ENCODE measurements at places on chromosomes 3 and 15.
A peak's percentile ranks its signal among the peaks of the same experiment; 100 is the strongest.

GRCh38 chr3:151638555-151639417 is 94.9 kb upstream of the AADACL2 start:
- DNase-seq = no peak

DNA sequence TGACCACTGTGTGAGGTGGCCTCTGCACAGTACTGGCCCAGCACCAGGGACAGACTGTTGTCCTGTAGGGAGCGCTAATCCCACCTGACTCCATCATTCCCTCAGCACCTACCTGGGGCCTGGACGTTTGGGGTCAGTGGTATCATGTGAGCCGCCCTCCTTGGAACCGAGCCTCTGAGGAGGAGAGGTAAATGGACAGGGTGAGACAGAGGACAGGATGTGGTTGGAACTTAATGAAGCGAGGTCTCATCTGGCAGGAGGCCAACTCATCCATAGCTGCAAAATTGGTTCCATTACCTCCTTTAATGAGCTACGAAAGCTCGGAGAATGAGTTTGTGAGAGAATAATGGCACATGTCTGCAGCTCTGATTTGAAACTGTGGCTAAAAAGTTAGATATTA is 13.9 kb downstream of the MAPKAPK3 start:
- DNase-seq = no peak

DNA sequence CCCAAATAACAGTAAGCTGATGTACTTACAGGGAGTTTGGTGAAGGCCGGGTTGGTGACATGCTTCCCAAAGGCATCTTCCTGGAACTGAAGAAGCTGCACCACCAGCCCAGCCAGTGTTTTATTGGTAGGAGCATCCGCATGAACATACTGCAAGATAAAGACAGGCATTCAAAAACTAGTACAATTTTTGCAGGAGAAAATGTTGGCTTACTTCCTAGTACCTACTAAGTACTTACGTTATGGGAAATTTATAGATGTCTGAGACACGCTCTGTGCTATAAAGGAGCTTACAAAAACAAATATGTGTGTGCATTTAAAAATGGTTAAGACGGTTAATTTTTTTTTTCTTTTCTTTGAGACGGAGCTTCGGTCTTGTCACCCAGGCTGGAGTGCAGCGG is 8.9 kb downstream of the SMARCC1 start:
- DNase-seq = no peak

GRCh38 chr3:178172121-178172520 is 364.1 kb upstream of the KCNMB2 start:
- no peak for DNase-seq

DNA sequence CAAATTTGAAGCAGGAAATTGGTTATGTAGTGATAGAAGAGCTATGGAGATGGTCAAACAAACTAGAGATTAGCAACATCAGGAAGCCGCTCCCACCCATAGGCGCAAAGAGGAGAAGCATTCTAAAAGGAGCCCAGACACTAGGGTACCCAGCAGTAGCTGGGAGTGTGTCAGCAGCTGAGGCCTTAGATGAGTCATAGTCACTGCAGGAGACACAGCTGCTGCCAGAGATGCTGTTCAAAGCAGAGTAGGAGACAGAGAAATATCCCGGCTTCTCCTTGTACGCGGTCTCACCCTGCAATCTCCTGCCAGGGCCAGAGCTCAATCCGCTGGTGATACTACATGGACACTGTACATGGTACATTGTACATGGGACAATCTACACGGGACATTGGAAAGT is 61.9 kb downstream of the VGLL3 start:
- no peak for DNase-seq

DNA sequence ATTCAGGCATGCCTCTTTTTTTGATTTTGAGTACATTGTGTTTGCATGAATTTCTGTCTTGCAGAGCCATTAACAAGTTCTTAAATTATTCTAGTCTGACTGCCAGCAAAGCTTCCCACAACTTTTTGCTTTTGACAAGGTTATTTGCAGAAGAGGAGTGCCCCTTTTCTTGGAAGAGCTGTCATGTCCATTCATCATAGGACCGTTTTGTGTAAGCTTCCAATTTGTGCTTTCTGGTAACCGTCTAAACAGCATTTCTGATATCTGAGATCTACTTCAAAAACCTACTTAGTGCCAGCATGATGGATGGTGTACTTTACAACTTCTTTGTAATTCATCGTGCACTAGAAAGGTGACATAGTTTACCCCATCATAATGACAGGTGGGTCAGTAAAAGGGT is 379.7 kb downstream of the NAALADL2 start:
- no peak for DNase-seq

- no peak for DNase-seq
Measured at GRCh38 chr3:156576651-156577348, 21.9 kb upstream of the SSR3 start.

DNA sequence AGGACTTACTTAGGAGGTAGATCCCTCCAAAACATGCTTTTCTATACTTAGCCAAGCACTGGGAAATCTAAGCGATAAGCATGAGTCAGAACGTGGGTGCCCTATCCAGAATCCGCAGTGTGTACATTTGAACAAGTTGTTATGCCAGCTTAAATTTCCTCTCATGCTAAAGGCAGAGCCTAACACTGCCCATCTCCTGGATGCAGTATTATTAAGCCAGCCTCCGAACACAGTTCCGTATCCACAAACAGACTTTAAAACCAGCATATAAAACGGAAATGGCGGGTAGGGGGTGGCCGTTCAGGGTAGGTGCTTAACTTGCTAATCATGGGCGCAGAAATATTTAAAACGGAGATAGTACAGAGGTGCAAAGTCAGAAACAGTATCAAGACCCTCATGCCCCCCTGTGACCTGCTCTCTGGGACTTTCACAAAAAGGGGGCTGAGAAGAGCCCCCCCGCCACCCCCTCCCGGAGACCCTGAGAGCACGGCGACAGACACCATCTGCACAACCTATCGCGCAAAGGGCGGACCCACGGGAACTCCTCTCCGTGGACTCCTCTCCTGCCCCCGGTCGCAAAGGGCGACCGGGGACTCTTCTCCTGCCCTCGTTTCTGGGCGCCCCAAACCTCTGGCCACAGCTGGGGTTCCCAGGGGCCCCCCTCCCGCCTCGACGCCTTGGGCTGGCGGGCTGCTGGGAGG is 889 bp upstream of the LRRIQ4 start:
- peak; percentile 16 for DNase-seq

DNA sequence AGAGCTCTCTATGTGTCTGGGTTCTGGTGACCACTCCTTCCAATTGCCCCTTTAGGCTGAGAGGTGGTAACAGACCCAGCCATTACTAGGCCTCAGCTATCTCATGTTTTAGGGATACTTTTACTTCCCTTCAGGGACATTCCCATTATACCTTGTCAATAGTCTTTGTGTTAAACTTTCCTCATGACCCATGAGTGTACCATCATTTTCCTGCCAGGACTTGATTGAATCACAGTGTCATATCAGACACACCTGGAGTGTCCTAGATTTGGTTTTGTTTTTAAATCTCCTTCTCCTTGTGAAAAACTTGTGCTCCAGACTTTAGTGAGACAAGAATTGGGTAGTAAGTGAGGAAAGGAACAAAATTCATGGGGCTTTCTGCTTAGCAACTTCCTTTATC is 136.6 kb downstream of the KCNAB1 start:
- DNase-seq = no peak

DNA sequence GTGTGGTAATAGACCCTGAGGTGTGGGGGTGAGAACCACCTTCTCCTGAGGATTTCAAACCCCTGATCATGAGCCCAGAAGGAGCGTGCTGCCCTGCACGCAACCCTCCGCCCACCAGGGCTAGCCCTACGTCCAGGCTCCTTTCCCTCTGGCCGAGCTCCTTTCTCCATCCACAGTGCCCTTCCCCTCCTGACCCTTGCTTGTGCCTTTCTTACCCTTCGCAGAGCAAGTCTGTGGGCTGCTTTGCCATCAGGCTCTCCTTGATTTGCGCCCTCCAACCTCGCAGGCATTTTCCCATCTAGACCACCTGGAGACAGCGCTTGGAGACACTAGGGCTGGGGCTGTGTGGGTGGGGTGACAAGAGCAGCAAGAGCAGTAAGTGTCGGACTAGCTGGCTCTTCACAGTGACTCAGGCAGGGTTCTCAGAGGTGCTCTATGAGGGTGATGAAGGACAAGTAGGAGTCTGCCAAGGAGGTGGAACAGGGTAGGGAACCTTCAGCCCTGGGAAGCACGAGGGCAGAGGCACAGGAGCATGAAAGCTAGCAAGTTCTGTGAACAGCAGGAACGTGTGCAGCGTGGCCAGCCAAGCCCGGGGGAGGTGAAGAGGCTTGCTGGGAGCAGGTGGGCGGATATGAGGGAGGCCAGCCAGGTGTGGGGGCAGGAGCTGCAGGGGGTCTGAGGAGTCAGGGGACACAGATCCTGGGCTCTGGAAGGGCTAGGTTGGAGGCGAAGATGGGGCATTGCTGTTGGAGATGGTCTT is 2.5 kb upstream of the SLC38A3 start:
- no peak for DNase-seq

DNA sequence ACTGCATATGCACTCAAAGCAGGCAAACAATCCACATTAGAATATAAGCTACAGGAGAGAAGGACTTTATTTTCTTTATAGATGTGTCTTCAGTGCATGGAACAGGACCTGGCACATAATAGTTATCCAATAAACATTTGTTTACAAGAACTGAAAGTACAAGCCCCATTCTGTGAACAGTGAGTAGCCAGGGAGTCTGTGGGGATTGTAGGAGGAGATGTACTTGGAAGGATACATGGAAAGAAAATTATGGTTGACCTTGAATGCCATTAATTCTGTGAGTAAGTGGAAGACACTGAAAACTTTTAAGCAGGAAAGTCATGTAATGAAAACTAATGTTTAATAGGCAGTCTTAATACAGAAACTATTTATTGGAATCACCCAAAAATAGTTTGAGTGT is 28.3 kb downstream of the MASP1 start:
- no peak for DNase-seq

DNA sequence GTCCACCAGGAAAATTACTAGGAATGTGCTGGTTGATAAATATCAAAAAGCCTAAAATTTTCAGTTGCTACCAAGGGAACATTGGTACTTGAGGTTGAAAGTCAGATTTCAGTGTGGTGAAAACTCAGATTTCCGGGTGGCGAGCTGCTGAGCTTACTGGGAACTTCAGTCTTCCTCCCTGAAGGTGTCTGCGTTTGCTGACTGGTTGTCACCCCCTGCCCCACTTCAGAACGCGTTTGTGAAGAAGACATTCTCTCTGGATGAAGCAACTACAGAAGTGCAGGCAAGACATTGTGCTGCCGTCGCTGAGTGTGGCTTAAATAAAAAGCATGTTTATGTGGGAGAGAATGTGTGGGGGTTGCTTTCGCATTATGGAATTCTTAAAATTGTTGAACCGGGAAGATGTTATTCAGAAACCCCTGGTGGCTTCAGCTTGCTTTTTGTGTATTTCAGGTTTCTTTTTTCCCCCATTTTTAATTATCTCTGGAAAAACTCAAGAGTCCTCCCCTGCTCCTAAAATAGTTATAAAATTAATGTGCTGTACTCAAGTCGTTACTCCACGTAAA is 7.1 kb downstream of the FAM81A start:
- DNase-seq = no peak

DNA sequence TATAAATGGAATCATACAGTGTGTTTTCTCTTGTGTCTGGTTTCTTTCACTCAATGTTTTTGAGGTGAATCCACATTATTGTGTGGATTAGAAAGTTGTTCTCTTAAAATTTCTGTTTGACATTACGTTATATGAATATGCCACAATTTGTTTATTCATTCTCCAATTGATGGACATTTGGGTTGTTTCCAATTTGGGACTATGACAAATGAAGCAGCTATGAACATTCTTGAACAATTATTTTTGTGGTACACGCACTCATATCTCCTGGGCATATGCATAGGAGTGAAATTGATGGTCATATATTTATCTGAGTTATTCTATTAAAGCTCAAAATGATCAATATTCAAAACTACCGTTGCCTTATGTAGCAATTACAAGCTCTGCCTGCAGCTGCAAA is 5.3 kb upstream of the THRB start:
- no peak for DNase-seq

DNA sequence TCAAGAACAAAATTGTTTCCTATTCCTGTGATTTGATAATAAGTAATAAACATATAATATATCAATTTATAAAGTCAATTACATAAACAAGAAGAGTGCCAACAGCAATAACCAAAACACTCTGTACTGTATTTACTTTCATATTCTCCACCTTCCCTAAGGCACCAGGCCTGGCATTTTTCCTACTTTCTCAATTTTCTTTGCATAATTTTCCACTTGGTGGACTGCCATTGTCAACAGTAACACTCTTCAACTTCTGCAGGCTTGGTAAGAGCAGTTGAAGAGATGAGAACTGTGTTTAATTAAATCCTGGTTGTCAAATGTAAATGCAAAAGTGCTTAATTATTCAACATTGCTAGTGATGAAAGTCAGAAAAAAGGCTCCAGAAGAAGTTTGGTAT is 229.8 kb upstream of the PLSCR5 start:
- no peak for DNase-seq

DNA sequence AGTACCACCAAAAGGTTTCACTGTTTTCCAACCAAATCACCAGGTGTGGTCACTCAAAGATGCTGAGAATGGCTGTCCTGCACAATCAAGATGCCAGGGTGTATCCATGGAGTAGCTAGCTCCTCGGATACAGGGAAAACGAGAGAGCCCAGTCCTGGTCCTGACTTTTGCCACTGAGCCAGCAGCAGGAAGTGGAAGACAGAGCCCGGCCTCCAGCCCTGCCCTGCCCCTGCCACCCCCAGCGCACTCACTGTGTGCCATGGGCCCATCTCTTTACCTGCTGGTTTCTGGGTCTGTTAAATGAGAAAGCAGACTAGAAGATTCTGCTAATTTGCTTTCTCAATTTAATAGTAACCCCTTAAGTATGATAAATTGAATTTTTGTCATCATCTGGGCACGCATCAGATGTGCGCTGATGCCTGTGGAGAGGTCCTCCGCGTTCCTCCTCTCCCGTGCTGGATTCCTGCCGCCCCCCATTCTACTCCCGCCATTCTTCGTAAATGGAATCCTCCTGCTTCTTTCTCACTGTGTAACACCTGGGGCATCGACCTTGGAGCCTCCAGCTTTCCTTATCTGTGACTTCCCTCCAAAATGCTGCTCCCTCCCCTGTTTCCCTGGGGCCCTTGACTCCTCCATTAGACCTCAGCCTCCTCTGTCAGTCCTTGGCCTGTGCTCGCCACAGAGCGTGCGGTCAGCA is 18.0 kb downstream of the TNFAIP8L3 start:
- no peak for DNase-seq

- DNase-seq = no peak
Measured at GRCh38 chr3:9037144-9037711, 74.0 kb upstream of the RAD18 start.

- DNase-seq = no peak
Measured at GRCh38 chr3:34411596-34411995, 613.2 kb downstream of the PDCD6IP start.

DNA sequence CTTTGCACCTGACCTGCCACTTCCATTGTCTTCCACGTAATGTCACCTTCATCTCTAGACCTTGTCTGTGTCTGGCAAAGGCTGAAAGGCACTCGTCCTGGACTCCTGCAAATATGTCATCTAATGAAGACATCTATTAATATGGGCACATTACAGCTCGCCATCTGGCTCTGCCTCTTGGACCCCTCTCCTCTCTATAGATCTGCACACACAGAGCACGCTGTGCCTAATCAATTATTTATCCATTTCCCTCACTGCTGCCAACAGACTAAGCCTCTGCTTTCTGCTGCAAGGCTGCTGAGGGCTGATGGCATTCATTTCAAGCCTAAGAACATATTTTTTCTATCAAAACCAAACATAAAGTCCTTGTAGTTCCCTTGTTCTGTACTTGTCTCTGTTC is 573.0 kb downstream of the TUSC7 start:
- DNase-seq = no peak

GRCh38 chr3:23985747-23986544 is 40.9 kb downstream of the NR1D2 start:
- no peak for DNase-seq

Data from activated CD8-positive, alpha-beta memory T cell treated with anti-CD3 and anti-CD28 coated beads for 48 hours (primary cell).